Globus pallidus (tissue), 1 donor: ENCODE measurements at places on chromosomes 3 and 15.
A peak's percentile ranks its signal among the peaks of the same experiment; 100 is the strongest.

- no peak for DNase-seq
Observed at GRCh38 chr15:66412220-66412619, 25.5 kb downstream of the MAP2K1 start.

DNA sequence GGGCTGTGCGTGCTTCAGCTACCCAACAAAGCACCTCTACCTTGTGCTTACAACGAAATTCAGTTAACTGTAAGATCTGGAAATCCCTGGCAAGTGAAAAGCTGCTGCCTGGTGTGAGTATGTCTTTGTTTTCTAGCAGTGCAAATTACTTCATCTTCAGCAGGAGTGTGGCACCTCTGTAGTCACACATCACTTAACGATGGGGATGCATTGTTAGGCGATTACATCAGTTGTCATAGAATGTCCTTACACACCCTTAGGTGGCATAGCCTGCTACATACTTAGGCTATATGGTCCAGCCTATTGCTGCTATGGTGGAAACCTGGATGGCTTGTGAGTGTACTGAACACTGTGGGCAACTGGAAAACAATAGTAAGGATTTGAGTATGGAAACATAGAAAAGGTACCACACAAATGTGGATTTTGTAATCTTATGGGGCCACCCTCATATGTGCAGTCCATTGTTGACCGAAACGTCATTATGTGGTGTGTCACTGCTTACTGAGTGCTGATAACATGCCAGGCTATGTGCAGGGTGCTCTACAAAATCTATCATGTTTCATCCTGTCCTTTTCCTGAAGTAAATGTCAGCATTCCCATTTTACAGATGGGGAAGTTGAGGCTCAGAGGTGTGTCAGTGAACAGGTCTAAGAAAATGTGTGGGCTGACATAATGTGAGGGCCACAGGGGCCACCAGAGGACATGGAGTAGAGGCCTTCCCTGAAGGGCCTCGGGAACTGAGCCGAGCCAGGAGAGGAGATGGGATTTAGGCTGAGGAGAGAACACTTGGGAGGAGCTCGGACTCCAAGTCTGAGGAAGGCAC, 173.5 kb downstream of the VGLL4 start:
- no peak for DNase-seq

GRCh38 chr15:75227663-75228280, 26.1 kb downstream of the C15orf39 start:
- no peak for DNase-seq

- peak; percentile 24 for DNase-seq
Observed at GRCh38 chr3:100709842-100710260, 557 bp downstream of the TFG start.

DNA sequence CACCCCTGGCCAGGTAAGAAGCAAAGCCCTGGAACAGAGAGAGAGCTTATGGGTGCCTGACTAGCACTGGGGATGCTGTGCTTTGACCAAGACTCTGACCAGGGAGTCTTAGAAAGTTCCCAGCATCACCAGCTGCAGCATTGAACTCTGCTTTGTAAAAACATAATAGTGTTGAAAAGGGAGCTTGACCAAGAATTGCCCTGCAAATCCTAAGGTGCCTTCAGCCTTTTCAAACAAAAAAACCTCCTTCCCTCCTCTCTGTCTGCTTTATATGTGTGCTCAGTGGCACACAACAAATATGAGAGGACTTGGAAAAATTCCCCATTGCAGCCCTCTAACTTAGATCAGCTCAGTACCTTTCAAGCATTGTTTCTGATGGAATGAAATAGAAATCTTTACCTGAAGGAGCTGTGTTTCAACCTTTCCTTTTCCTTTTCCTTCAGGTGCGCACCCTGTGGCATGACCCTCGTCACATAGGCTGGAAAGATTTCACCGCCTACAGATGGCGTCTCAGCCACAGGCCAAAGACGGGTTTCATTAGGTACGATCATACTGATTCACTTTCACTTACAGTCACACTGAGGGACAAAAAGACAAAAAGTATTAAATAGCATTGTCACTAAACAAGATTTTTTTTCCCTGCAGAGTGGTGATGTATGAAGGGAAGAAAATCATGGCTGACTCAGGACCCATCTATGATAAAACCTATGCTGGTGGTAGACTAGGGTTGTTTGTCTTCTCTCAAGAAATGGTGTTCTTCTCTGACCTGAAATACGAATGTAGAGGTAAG, 13.0 kb downstream of the THBS1 start:
- no peak for DNase-seq

GRCh38 chr3:63030666-63031065, 155.4 kb upstream of the CADPS start:
- no peak for DNase-seq

GRCh38 chr3:143288944-143289343, 169.4 kb downstream of the CHST2 start:
- peak; percentile 40 for DNase-seq

DNA sequence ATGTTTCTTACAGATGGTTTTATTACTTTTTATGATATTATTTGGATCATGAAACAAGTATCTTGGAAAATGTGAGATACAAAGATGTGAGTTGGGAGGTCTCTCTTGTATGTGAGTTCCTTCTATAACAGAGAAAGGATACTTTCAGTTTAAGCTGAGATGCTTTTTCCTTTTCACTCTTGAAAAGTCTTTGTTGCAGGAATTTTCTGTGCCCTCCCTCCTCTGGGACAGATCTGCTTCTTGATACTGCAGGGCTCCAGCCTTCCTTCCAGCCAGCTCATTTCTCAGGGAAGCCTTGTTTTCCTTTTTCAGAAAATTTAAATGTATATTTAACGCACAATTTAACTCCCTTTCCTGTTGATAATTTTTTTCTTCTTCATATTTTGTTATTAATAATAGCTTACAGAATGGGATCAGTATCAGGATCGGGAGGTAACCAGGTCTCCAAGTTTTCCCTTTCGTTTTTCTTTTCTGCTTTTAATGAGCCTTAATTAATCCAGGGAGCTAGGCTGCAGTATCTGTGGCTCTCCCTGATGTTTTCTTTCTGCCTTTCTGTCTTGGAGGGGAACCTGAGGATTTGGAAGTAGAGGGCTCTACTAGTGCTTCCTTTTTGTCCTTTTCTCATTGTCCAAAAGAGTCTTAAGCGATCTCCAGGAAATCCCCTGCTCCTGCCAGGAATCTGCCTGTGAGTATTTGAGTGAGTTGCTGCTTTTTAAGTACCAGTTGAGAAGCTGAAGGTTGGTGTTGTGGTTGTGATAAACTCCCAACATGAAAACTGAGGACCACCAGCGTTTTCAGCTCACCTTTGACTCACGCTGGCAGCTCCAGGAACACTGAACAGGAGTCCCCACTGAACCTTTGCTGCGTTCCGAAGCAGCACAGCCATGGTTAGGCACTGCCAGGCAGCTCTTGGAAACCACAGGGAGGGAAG, 105.7 kb downstream of the IGF1R start:
- no peak for DNase-seq

- no peak for DNase-seq
Observed at GRCh38 chr3:115052906-115053305, 94.2 kb downstream of the ZBTB20 start.

GRCh38 chr3:133675631-133676335, 14.0 kb upstream of the TOPBP1 start:
- DNase-seq, result no peak

DNA sequence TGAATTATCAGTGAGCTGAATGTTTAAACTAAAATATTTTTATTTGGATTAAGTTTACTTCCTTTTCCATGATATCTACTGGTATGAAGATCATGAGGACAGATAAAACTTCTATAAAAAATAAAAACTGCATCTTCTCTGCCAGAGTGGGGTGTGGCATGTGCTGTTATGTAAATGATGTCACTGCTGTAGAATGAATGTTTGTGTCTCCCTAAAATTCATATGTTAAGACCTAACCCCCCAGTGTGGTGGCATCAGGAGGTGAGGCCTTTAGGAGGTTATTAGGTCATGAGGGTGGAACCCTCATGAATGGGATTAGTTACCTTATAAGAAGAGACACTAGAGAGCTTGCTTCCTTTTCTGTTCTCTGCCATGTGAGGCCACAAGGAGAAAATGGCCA, 178.7 kb upstream of the DPH6 start:
- no peak for DNase-seq

DNA sequence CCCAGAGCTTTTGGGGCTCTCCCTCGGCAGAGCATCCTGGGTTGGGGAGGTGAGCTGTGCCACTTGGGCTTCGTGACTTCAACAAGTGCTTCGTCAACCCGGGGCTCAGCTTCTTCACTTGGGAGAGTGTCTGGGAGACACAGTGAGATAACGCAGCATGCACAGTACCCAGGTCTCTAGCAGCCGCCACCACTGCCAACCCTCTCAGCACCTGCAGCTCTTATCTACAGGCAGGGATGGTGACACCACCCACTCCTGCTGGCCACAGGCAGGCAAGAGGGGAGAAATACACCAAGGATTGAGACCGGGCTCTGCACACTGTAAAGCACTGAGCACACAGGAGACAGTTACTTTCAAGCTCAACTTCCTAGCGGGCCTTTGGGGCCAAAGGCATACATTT, 11.6 kb downstream of the TKT start:
- no peak for DNase-seq

DNA sequence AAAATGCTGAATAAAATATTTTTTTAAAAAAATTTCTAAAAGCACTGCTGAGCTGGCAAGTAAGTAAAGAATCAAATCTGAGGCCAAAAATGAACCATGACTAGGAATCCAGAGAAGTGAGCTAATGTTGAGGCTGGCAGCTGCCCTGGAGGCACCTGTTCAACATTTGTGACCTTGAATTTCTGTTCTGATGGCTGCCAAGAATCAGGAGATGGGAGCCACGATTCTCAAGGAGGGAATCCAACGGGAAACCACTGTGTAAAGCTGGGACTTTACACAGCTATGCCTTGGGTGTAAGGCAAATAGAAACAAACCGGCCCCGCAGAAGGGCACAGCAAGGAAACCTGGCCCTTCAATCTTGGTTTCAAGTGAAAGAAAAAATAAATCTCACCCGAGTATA, 22.7 kb downstream of the HEG1 start:
- DNase-seq, result no peak

GRCh38 chr3:113560271-113560670, 27.9 kb downstream of the SIDT1 start:
- no peak for DNase-seq

GRCh38 chr3:41630708-41631107, 331.2 kb downstream of the ULK4 start:
- no peak for DNase-seq

- no peak for DNase-seq
Observed at GRCh38 chr3:153973722-153974265, 147.4 kb upstream of the ARHGEF26 start.

GRCh38 chr15:35771746-35772442, 225.9 kb upstream of the DPH6 start:
- DNase-seq, result no peak

DNA sequence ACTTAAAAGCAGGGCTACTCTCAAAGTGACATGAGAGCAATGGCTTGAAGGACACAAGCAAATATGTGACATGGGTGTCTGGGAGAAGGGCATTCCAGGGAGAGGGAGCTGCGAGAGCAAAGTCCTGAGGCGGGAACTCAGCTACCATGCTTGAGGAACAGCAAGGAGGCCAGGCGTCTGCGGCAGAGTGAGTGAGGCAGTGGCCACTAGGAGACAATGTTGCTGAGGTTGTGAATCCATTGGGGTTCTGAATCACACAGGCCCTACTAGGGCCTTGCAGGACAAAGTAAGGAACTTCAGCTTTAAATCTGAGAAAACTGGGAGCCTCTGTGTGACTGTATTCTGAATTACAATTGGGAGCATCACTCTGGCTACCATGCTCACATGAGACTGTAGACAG, 94.1 kb upstream of the PRICKLE2 start:
- no peak for DNase-seq

DNA sequence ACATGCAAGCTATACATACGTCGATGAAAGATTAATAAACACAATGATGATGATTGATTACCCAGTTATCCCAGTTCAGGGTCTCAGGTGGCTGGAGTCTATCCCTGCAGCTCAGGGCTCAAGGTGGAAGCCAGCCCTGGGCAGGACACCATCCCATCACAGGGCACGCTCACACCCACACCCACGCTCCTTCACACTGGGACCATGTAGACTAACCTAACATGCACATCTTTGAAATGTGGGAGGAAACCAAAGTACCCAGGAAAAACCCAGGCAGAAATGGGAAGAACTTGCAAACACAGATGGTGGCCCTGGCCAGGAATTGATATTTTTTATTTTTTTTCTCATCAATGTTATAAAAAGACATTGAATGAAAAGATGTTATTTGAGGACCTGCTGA, 151.4 kb upstream of the MCTP2 start:
- no peak for DNase-seq

- DNase-seq, result no peak
Observed at GRCh38 chr15:39429898-39430357, 151.0 kb upstream of the THBS1 start.

DNA sequence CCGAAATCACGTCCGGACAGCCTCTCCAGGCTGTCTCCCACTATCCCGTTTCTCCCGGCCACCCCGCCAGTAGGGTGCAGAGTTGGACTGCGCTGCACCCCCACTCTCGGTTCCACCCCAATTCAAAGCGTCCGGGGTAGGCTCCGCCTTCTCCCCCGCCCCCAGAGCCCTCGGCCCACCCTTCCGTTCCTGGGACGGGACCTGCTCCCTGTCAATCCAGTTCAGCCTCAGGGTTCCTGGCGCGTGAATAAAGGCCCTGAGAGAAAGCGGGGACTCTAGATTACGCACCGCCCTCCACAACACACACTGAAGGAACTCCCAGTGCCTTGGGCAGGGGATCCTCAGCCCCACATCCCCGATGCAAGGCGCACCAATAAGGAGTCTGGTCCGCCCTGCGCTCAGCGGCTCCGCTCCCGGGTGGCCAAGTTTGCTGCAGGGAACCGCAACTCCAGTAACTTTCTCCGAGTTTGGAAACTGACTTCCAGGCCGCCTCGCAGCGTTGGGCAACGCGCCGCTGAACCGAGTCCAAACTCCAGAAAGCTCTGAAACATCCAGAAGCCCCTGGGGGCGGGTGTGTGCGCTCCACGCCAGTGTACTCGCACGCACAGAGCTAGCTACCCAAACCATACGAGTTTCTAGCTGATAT, 1.9 kb downstream of the ADAMTS9 start:
- peak; percentile 79 for DNase-seq

- no peak for DNase-seq
Observed at GRCh38 chr3:65030014-65030627, 342.3 kb upstream of the ADAMTS9 start.

DNA sequence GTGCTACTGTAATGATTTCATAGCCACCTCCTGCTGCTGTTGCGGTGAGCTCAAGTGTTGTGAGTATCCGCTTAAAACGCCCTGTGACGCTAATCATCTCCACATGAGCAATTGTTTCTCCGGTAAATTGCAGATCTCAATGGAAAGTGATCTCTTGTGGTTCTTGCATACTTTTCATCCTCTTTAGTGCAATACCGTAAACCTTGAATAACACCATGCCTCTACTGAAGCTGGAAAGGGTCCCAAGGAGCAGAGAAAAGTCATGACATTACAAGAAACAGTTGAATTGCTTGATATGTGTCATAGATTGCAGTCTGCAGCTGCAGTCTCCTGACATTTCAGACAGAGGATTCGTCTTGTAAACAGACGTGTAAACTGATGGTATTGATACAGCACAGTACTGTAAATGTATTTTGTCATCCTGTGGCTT, 6.0 kb upstream of the CEMIP start:
- no peak for DNase-seq

GRCh38 chr3:119536757-119537156, 22.7 kb downstream of the CD80 start:
- no peak for DNase-seq
